MG63 (cell line): ENCODE measurements at places on chromosomes 12 and 14. TPM values are rescaled to one million over a fixed set of nuclear protein-coding genes. Genes with fewer than 3 reads are reported as not detected.

- no peak for DNase-seq
These were observed 19.9 kb downstream of the PTGER2 start for GRCh38 chr14:52333823-52334657.

GRCh38 chr12:38886064-38886463 lies 19.3 kb downstream of the CPNE8 start:
- peak; percentile 88 for DNase-seq

DNA sequence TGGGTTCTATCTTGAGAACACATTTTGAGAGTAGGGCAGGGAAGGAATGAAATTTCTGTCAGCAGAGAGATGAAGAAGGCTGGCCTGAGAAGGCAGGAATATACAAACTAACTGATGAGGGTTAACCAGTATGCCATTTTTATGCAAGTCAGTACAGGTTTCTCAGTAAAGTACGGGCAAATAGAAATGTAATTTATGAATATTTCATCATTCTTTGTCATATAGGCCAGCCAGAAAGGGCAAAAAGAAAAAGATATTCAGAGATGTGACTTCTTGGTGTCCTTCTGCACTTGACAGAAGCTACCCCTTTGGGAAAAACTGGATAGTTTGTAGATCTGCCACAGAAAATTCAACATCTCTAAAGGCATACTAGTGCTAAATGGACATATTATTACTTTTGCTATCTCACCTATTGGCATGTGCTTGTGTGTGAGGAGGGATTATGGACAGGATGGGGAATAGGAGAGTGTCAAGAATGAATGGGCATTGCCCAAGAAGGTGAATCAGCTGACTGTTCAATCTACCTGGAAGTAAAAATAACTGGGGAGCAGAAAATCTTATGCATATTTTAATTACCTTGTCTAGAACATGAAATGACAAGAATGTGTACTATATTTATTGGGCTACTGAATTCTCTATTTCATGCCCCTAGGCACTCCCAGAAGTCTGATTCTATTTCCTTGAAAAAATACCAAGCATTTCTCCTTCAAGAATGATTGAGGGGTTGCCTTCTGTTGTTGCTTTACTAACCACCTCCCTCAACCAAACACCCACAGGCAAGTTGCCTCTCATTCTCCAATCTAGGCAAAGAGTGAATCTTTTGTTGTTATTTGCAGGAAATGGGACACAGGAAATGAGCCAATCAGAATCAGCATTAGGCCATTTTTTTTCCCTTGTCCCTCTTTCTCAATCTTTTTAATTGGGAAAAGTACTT lies 175.1 kb upstream of the SLC38A2 start:
- DNase-seq: no peak

DNA sequence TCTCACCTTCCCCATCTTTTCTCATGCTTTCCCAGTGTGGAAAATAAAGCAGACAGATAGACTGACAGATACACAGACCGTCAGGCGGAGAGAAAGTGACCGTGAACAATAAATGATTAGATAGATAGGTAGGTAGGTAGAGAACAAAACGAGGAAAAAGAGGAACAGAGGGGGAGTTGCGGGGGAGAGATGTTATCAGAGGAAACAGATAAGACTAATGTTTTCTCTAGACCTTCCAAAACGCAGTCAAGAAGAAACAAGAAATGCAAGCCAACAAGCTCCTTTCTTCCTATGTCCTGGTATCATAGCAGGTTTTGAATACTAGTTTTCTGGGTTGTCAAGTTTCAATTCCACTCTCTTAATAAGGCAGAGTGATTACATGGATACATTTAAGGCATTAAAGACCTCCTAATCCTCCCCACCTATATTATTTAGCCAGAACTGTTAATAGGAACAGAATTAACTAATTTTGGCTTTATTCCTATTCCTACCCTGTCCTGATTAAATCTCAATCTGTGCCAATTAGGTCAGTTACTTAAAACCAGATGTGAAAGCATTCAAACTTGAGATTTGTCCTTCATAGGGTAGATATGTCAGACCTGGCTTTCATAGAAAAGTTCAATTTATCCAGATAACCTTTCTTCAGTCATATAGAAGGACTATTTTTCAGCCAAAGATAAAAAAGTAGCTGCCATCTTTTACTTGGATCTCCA lies 89.0 kb upstream of the PTPRR start:
- DNase-seq: no peak

DNA sequence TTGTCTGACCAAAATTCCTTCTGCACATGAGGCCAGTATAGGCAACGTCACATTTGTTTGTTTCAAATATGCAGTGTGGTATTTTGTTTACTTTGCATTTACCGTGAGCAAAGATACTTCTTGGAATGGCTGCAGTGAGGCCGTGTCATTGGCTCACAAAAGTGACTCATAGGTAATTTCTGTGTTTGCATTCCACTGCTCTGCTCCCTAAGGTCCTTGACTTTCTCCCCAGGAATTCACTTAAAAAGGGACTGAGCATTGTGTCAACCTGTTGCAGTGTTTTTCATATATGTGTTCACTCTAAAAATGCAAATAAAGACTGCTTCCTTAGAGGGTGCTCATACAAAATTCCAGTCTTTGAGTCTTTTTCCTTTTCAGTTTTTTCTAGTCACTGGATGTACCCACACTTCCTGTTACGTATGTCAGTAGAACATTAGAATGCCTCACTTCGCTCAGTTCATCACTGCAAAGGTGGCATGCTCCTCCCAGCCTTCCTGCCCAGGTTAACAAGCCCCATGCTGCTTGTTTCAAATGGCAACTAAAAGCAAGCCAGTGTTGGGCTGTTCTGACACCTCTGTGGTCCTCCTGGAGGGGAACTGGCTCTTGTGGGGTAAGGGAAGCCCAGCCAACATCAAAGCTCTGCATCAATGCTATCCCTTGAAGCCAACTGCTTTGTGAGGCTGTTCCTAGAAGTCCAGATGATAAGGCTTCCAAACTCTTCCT lies 9.1 kb downstream of the C12orf76 start:
- DNase-seq: peak; percentile 71

The SERPINA10 gene
- total RNA-seq: not detected in 2 replicates
